AG10803 (cell line): ENCODE measurements at places on chromosomes 1 and 21.
A peak's percentile ranks its signal among the peaks of the same experiment; 100 is the strongest.

DNA sequence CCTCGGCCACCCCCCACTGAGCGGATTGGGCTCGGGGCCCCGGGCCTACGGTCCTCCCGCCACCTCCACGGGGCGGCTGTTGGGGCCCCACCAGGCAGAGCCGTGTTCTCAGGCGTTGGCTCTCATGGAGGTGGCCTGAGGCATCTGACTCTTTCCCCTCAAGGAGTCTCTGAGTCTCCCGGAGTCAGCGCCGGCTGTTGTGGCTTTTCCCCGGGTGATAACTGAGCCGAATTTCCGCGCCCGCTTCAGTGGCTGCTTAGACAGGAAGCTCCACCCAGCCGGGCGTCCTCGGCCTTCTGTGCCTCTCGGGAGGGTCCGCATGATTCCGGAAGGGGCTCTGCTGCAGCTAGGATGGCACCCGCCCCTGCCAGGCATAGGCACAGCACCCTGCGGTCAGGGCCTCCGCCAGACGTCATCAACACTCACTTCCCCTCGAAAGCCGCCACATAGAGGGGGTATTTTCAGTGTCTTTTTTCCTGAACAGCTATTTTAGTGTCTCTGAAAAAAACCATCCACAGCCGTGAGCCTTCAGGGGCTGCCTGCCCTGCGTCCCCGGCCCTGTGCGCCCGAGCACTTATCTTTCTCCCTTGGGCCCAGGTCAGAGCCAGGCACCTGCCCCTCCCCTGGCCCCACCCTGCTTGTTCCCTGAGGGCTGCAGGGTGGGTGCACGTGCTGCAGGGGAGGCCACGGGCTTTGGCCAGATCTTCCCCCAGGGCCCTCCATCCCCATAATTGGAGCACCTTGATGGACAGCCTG is 72.9 kb downstream of the SKI start:
- DNase-seq, result no peak

- DNase-seq, result no peak
These were observed 31.9 kb downstream of the NSL1 start for GRCh38 chr1:212759683-212760082.

GRCh38 chr1:15045123-15045522 is 108.4 kb upstream of the TMEM51 start:
- DNase-seq, result no peak

DNA sequence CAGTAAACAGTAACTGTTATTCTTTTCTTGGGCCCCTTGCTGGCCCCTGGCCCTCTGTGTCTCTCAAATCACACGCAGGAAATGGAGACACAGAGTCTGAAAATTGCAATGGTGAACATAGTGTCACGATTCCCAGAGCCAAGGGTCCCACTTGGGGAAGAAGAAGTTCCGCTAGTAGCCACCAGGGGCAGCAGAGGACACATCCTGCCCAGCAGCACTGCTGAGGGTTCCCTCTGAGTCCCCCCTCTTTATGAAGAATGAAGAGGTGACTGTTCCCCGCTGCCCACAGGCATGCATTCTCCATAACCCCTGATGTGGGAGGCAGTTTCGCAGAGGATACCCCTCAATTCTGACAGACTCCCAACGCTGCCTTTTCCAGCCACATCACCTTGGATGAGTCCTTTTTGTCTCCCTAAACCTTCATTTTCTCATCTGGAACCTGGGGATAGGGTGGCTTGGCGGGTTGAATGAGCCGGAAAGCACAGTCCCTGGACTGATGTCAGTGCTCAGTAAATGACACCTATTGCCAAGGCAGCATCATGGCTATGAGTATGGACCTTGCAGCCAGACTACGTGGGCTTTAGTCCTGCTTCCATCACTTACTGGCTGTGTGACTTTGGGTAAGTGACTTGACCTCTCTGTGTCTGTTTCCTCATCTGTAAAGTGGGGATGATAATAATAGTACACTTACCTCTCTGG is 238.0 kb upstream of the TMEM51 start:
- no peak for DNase-seq

DNA sequence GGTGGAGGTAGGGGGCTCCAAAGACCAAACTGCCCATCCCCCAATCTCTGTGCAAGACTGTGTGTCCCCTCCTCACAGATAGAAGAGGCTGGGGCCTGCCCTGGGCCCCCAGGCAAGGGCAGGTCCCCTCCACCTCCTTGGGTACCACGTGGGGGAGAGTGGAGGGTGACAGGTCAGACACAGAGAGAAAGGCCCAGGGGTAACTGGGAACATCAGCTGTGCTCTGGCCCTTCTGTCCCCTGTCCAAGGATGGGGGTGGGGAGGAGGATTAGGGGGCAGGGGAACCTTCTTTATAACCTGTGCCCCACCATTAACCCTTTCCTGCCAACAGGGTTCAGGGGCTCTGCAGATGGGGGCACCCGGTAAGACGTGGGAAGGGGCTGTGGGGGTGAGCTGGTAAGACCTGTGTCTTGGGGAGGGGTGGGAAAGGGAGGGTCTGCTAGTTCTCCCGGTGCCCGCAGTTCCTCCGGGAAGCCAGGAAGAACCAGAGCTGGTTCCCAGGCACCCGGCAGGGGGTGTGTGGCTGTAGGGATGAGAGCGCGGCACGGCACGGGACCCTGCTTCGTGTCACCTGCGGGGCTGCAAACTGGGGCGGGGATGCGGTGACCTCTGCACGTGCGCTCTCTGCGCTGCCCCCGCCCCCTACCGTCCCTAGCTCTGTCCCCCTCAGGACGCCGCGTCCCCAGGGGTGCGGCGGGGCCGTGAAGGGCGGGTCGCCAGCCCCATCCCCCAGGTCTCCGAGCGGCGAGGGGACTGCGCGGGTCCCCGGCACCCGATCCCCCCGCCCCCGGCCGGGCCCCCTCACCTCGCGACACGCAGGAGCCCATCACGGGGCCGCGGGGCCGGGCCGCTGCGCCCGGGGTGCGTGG is 601 bp downstream of the FAM131C start:
- DNase-seq, result no peak

- no peak for DNase-seq
These were observed 255.7 kb upstream of the FMN2 start for GRCh38 chr1:239835946-239836440.

- peak; percentile 24 for DNase-seq
These were observed 15.4 kb downstream of the BTG2 start for GRCh38 chr1:203320591-203321272.

DNA sequence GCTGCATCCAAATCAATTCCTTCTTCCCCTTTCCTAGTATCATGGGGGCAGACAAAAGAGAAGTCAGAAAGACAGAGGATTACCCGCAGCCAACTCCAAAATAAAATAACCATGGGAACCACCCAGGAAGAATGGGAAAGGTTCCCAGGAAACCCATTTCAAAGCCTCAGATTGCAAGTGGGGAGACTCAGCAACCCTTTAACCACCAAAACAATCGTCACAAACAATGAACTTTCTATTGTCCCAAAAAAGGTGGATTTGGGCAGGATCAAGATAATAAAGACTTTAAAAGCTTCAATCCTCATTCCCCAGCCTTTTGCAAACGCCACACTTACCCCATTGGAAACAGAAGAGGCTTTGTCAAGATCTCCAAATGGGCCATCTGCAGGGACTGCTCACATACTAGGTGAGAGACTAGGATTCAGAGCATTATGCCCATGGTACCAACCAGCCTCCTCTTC is 5.1 kb downstream of the TIAM1 start:
- DNase-seq, result no peak

- no peak for DNase-seq
These were observed 59.7 kb downstream of the INAVA start for GRCh38 chr1:200954434-200954833.

GRCh38 chr1:209630383-209631225 is 21.6 kb downstream of the LAMB3 start:
- DNase-seq, result no peak

- no peak for DNase-seq
These were observed 11.2 kb downstream of the CD84 start for GRCh38 chr1:160567858-160568682.

DNA sequence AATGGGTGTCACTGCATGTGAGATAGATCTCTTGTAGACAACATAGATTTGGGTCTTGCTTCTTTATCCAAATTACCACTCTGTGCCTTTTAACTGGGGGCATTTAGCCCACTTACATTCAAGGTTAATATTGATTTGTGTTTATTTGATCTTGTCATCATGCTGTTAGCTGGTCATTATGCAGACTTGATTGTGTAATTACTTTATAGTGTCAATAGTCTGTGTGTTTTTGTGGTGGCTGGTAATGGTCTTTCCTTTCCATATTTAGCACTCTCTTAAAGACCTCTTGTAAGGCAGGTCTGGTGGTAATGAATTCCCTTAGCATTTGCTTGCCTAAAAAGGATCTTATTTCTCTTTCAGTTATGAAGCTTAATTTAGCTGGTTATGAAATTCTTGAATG is 29.6 kb downstream of the ZNF691 start:
- no peak for DNase-seq

DNA sequence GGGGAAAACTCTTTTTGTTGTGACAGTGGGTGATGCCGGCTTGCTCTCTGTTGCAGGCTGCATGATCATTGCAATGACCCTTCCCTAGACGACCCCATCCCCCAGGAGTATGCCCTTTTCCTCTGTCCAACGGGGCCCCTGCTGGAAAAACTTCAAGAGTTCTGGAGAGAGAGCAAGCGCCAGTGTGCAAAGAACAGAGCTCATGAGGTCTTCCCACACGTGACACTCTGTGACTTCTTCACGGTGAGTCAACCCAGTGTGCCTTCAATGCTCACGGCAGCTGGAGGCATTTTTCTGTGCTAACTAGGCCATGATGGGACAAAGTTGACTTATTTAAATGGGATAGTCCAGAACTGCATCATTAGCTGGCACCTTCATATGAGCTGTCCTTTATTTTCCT is 5.7 kb downstream of the UBASH3A start:
- no peak for DNase-seq

DNA sequence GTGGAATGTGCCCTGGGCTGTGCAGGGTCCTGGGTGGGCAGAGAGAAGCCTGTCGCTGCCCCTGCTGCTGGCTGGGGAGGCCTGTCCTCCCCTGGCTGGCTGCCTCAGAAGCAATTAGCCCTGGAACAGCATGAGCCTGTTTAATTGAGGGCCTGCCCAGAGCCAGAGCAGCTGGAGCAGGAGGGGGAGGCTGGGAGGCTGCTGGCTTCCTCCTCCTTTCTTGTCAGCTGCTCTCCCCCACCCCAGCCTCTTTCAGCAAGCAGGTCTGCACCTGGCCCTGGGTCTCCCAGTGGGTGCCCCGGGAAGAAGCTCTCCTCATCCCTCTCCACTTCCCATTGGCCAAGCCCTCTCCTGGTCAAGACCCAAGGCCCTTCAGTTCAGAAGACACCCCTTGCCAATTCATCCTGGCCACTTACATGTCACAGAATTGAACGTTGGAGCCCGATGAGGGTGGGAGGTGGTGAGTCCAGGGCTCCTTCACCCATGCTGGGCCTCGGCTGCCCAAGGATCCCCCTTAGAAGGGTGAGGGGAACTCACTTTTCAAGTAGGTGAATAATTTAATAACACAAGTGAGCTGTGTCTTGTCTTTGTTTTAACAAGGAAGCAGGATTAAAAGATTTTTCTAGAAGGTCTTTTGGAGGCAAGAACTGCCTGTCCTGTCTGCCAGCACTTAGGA is 13.2 kb downstream of the AMPD2 start:
- no peak for DNase-seq

- no peak for DNase-seq
These were observed 2.0 kb downstream of the ARHGAP29 start for GRCh38 chr1:94235189-94236012.

- DNase-seq, result no peak
These were observed 52.2 kb upstream of the CNN3 start for GRCh38 chr1:94979131-94979530.

GRCh38 chr1:116586741-116587143 is 15.9 kb upstream of the CD58 start:
- no peak for DNase-seq
